Endothelial cell of umbilical vein (primary cell): ENCODE measurements at places on chromosomes 5 and 9. TPM values are rescaled to one million over a fixed set of nuclear protein-coding genes. Genes with fewer than 3 reads are reported as not detected.

The OCLN gene
- 18.2 and 22.3 TPM in 2 replicates for total RNA-seq

The MARCOL gene
- total RNA-seq, result not detected in 2 replicates

GRCh38 chr5:102863058-102863457 lies 108.0 kb downstream of the PAM start:
- no peak for DNase-seq

GRCh38 chr9:70902692-70903131 lies 218.7 kb downstream of the TRPM3 start:
- peak; percentile 87 for DNase-seq

DNA sequence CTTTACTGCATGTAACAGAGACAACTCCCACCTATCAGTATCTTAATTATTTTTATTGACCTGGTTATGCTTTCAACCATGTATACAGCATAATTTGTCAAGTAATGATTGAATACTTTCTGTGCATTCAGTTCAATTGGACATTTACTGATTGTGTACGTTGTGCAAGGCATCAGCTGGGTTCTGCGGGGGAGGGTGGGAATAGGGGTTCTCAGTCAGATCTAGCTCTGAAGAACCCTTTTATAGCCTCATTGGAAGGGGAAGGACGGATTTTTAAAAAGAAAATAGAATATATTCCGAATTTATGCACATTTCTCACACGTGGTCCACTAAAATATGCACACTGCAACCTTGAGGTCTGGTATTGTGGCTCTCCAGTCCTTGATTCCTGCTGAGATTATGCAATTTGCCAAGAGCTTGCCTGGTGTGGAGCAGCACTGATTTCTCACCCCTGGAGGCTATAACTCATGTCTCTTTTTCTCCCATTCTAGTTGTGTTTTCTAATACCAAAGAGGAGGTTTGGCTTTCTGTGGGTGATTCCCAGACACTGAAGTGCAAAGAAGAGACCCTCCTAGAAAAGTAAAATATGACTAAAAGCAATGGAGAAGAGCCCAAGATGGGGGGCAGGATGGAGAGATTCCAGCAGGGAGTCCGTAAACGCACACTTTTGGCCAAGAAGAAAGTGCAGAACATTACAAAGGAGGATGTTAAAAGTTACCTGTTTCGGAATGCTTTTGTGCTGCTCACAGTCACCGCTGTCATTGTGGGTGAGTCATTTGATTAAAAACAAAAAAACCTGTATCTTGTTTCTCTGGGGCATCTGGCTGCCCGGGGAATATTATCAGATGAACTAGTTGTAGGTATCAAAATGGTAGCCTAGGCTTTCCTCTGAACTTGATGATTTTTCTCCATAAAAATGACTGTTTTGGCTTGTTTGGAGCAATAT lies 1.7 kb downstream of the SLC1A3 start:
- no peak for DNase-seq

The TTC23L gene
- 0.25 TPM in 1 of 2 replicates, not detected in the other for total RNA-seq

- no peak for DNase-seq
These were observed 200.1 kb downstream of the GADD45G start for GRCh38 chr9:89804766-89805531.

The ORM2 gene
- not detected in 2 replicates for total RNA-seq

The CTXN3 gene
- not detected in 2 replicates for total RNA-seq

- no peak for DNase-seq
These were observed 541.2 kb downstream of the PTPRD start for GRCh38 chr9:10071579-10071978.

GRCh38 chr9:76023715-76024195 lies 133.3 kb downstream of the PCSK5 start:
- no peak for DNase-seq

DNA sequence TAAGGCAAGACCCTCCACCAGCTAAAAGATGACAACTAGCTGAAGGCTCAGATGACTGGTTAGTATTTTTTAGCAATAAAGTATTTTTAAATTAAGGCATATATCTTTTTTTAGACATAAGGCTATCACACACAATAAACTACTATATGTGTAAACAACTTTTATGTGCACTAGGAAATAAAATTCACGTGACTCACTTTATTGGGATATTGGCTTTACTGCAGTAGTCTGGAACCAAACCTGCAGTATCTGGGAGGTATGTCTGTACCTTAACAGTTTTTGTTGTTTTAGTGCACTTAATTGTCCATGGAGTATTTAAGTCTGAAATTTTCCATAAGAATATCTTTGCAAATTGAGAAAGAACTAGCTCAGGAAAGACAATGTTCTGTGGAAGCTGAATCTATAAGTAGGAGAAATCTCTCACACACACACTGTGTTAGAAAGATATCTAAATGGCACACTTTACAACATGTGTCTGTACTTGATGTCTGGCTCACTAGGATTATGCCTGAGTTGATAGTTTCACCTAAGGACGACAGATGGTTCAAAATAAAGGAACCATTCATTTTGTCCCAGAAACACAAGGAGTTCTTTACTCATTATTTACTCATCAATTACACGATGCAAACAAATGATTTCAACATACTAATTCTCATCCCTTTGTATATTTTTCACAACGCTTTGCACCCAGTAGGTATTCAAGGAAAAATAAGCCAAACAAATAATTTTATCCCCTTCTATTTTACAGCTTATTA lies 4.6 kb downstream of the RAPGEF6 start:
- DNase-seq, result no peak

The ADAM19 gene
- 22.6 and 23.8 TPM in 2 replicates for total RNA-seq

DNA sequence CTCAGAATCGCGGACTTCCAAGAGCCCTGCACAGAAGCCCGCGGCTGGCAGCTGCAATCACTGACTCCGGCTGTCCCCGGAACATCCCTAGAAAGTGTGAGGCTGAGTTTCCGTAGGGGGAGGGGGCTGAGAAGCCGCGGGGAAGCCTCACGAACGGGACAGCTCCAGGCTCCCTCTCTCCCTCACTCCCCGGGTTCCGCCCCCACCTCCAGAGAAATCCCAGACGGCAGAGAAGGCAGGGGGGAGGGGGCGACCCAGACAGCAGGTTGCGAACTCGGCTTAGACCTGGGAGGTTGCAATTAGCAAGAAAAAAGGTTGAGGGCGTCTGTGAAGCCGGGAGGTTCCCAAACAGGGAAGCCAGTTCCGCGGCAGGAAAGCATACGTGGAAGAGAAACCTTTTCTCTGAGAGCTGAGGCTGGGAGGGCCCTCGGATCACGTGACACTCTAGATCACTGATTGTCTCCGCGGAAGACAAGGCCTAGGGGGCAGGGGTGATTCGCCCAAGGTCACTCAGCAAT lies 73.8 kb upstream of the CPLX2 start:
- no peak for DNase-seq

GRCh38 chr9:91939978-91940377 lies 10.1 kb downstream of the ROR2 start:
- DNase-seq, result no peak

- DNase-seq, result no peak
These were observed 49.8 kb upstream of the ANGPTL2 start for GRCh38 chr9:127172066-127172707.

DNA sequence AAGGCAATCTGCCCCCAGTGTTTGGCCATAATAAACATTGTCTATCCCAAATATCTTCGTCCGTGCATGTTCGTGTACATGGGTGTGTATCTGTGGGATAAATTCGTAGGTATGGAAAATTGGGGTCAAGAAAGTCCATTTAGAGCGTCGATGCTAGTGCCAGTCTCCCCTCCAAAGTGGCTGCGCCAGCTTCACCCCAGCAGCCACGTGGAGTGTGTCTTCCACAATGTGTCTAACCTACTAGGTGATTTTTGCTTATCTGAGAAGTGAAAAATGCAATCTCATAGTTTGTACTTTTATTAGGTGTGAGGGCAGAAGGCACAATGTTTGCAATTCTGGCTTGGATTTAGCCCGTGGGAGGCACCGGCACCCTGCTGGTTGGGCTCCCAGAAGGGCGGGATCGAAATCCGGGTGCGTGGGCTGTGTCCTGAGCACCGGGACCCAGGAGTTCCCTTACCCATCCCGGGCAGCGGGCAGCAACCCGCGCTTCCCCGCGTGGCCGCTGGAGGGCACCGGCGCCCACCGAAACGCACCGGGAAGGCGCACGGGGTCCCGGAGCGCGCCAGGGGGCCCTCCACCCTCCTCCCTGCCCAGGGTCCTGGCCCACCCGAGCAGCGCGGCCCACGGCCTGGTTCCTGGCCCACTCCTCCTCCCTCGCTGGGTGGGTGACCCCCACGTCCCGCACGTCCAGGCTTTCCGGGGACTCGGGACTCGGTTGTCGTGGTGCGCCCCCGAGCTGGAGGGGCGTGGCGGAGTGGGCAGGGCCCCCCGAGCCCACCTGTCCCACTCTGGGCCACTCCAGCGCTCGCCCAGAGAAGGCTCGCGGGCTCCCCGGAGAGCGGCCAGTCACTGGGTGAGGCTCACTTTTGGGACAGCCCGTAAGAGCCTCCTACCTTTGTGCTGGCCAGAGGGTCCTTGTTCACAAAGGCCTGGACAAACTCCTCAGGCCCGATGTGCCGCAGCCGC lies 55.4 kb upstream of the RNF130 start:
- DNase-seq, result no peak

DNA sequence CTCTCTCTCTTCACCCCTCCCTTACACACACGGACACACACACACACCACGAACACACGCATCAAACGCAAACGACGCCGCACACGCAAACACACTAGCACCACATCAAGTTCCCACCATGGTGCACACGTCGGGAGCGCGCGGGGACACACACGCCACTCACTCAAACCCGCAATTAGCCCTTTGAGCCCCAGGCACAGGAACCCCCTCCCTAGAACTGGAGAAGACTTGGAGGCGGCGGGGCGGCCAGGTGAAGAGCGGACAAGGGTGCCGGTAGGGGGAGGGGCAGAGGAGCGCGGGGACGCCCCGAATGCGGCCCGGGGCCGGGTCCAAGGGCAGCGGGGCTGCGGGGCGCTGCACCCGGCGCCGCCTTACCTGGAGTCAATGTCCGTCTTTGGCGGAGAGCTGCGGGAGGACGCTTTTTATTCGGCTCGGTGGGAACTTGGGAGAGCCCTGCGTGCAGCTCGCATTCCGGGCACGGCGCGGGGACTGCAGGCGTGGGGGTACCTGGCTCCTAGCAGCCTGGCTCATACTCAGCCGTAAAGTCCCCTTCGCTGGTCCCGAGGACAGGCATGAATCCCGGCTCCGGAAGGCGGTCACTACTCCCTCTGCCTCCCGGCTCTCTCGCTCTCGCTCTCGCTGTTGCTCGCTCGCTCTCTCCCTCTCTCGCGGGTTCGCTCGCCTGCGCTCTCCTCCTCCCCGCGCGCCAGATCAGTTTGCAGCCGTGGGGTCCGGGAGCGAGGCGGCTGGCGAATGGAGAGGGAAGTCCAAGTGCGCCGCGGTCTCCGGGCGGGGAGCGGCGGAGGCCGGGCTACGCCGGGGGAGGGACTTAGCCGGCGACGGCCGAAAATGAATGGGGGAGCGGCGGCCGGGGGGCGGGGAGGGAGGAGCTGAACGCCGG lies at the start of gene BRINP1:
TSS of gene BRINP1 (minus strand) at position 755 of the 901 bp plus-strand sequence. CDS start 56,080 bp downstream, outside the sequence.
- no peak for DNase-seq

- DNase-seq, result no peak
These were observed 219.3 kb downstream of the TSSK1B start for GRCh38 chr5:113215401-113216060.

GRCh38 chr5:75037106-75037505 lies 15.3 kb downstream of the GCNT4 start:
- peak; percentile 12 for DNase-seq

DNA sequence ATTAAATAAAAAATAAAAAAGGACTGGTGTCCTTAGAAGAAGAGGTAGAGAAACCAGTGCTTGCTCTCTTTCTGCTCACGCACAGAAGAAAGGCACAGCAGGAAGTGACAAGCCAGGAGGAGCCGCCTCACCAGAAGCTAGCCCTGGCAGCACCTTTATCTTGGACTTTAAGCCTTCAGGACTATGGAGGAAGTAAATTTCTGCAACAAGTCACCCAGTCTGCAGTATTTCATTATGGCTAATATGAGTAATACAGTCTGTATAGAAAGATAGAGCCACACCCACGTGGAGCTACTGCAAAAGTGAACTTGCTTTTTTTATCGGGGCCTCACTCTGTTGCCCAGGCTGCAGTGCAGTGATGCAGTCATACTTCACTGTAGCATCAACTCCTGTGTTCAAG lies 68.4 kb downstream of the PDZD2 start:
- no peak for DNase-seq

- DNase-seq, result peak; percentile 85
These were observed 564.7 kb downstream of the PDE4D start for GRCh38 chr5:59328709-59329296.

The SHISAL2B gene
- total RNA-seq, result not detected in 2 replicates

DNA sequence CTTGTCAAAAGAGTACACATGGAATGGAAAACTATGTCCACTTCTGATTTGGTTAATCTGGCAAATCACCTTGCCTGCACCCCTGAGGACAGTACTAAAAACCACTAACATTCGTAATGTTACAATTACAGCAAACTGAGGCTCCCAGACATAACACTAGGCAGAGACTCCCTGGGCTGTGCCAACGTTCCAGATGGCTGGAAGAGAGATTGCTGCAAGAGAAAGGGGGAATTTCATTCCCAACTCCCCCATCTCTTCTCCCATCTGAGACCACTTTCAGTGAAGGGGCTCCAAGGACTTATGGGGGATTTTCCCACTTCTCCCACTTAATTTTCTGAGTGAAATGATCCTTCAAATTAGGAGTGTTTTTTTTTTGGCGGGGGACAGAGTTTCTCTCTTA lies 11.3 kb downstream of the OR1J1 start:
- DNase-seq, result no peak
